ENCODE measurements at places on chromosomes 12 and 14. TPM values are rescaled to one million over a fixed set of nuclear protein-coding genes. Genes with fewer than 3 reads are reported as not detected.
A peak's percentile ranks its signal among the peaks of the same experiment; 100 is the strongest.

DNA sequence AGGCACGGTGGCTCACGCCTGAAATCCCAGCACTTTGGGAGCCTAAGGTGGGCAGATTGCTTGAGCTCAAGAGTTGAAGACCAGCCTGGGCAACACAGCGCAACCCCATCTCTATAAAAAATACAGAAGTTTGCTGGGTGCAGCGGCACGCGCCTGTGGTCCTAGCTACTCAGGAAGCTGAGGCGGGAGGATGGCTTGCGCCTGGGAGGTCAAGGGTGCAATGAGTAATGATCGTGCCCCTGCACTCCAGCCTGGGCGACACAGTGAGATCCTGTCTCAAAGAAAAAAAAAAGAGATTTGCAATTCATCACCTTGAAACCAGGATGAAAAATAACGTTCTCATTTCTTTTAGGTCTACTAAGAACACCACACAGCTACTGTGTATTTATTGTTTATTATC is 4.0 kb downstream of the STX2 start:
- peaks cover 17% of the 10 kb centered on the region for H3K4me1 ChIP-seq
- no peak overlapping the region for H3K27ac ChIP-seq
- H3K36me3 ChIP-seq: no peaks in the 10 kb centered on the region
- no peak overlapping the region for H3K4me3 ChIP-seq

NANOG gene
- total RNA-seq: not detected

GRCh38 chr12:80470403-80470802 is 26.4 kb downstream of the PTPRQ start:
- DNase-seq: no peak
- H3K36me3 ChIP-seq: no peaks in the 10 kb centered on the region
- H3K4me1 ChIP-seq: no peaks in the 10 kb centered on the region

DNA sequence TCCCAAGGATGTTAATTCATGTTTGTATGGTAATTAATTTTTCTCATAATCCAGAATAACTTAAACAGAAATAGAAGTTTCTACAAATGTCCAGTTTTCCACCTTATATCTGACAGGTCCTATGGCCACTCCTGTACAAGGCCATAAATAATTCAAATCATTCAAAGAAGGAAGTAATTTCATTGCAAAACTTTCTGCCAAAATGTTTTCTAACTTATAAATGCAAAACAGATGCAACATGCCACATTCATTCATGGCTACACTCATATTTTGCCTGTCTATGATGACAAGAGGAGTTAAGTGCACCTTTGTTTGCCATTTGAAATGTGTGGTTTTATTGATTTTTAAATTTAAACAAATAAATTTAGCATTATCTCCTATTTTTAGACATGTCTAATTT is 34.4 kb downstream of the ITPR2 start:
- no peak overlapping the region for H3K27ac ChIP-seq
- no peak overlapping the region for H3K4me3 ChIP-seq
- no peak for DNase-seq
- H3K27me3 ChIP-seq: no peaks in the 10 kb centered on the region
- H3K36me3 ChIP-seq: no peaks in the 10 kb centered on the region

- H3K36me3 ChIP-seq: no peaks in the 10 kb centered on the region
- H3K4me3 ChIP-seq: no peak overlapping the region
- no peak for DNase-seq
- H3K27ac ChIP-seq: no peak overlapping the region
These were observed 524.8 kb upstream of the ATP2B1 start for GRCh38 chr12:90233168-90234100.

DNA sequence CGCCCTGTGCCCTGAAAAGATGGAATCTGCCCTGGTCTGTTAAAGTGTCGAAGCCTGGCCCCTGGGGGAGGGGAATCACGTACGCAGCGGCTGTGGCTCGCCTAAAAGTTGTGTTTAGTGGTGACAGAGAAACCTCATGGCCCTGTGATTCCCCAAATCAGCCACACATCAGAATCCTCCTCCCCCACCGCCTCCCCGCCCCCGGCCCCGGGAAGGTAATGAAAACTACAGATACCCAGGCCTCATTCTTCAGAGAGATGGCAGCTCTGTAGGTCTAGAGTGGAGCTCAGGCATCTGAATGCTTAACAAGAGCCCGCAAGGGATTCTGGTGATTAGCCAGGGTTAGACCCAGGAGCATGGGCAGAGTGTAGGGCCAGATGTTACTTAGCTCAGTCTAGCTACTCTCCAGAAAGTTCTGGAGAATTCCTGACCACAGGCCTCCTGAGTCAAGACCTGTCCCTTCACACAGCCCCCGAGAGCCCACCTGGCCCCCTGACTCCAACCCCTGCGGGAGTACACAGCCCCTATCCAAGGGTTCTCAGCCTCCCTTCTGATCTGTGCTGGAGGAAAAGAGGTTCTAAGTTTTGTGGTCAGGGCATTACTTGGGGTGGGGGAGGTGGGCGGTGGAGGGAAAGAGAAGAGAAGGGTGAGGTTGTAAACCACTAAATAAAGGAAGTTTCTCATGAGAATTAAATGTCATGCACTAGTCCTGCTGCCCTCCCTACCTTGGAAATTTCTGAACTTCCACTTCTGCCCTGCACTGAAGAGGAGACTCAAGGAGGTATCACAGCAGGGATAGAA is 114.8 kb downstream of the PLXNC1 start:
- H3K27me3 ChIP-seq: no peaks in the 10 kb centered on the region
- peak overlapping the region; percentile 67 for H3K4me3 ChIP-seq
- H3K27ac ChIP-seq: peak overlapping the region; percentile 92
- DNase-seq: peak; percentile 67

DNA sequence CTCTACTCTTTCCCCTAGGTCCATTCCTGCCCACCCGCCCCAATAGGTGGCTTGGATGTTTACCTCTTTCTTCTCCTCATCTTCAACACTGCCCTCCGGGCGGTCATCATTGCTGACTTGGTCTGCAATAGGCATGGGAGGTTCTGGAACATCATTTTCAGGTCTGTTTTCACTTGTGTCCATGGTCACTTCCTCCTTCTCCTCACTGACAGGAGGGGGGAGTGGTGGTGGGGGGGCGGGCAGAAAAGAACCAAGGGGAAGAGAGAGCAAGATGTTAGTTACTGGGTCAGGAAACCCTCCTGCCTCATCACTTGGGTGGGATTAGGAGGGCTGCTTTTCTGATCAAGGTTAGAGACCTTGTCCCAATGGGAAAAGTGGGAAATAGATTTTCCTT is 12.1 kb upstream of the CDH24 start:
- no peak overlapping the region for H3K27ac ChIP-seq
- no peaks in the 10 kb centered on the region for H3K27me3 ChIP-seq
- H3K36me3 ChIP-seq: peaks cover 72% of the 10 kb centered on the region
- DNase-seq: no peak
- H3K4me1 ChIP-seq: peaks cover 33% of the 10 kb centered on the region

- peak overlapping the region; percentile 78 for H3K27ac ChIP-seq
- no peaks in the 10 kb centered on the region for H3K36me3 ChIP-seq
These were observed 39.8 kb downstream of the ELK3 start for GRCh38 chr12:96233939-96234461.

DNA sequence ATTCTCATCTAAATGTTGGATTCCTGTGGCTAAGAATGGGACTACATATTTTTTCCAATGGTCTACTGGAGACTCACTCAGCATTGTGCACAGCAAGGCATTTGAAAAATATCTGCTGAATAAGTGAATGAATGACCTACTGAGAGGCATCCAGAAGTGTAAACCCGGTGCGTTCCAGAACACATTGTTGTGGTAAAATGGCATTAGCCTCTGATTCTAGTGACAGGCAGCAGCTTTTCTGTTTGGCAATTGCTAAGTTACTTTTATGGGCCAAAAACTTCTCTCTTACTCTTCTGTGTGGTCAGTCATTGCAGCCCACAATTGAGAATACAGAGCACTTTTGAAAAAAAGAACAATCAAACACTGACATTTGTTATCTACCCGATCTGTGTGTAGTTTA is 36.5 kb downstream of the WIF1 start:
- H3K36me3 ChIP-seq: no peaks in the 10 kb centered on the region
- H3K4me1 ChIP-seq: no peaks in the 10 kb centered on the region
- no peaks in the 10 kb centered on the region for H3K27me3 ChIP-seq
- H3K4me3 ChIP-seq: no peak overlapping the region

SYNJ2BP gene
- total RNA-seq: 42.3 TPM

DNA sequence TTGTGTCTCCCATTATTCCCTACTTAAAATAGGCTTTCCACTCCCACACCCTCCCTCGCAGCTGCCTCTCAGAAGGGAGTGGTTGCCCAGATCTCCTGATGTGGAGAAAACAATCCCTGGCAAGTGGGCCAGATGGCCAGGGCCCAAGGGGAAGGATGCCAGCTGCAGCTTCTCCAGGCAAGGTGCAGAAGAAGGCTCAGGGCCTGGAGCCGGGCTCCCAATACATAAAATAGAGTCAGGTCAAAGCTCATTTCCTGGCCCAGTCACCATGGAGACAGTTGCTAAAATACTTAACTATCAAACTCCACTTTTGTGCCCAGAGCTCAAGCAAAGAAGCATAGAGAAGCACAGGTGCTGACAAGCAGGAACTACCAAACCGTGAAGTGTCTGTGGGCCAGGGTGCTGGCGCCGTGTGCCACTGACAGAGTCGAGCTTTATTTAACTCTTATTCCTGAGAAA is 45.7 kb upstream of the ITPR2 start:
- H3K4me3 ChIP-seq: no peak overlapping the region
- no peak overlapping the region for H3K27ac ChIP-seq
- H3K27me3 ChIP-seq: no peaks in the 10 kb centered on the region

DNA sequence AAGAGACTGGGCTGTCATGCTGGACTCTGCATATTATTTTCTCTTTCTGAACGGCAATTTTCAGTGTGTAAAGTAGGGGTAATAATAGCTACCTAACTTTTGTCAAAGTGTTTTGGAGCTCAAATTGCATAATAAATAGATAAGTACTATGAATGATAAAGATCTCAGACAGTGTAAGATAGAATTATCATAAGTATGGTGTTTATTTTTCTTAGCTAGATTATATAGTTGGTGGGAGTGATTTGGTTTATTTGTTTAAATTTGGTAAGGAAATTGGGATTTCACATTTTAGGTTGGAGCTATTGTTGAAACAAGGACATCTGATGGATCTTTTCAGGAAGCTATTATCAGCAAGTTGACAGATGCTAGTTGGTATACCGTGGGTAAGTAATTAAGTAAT is 7.4 kb downstream of the ARID4A start:
- H3K36me3 ChIP-seq: peaks cover 72% of the 10 kb centered on the region
- no peak for DNase-seq
- H3K27ac ChIP-seq: no peak overlapping the region
- no peaks in the 10 kb centered on the region for H3K27me3 ChIP-seq

- DNase-seq: no peak
- H3K36me3 ChIP-seq: no peaks in the 10 kb centered on the region
- no peaks in the 10 kb centered on the region for H3K4me1 ChIP-seq
- H3K27me3 ChIP-seq: no peaks in the 10 kb centered on the region
- H3K4me3 ChIP-seq: no peak overlapping the region
- no peak overlapping the region for H3K27ac ChIP-seq
These were observed 46.1 kb downstream of the FRMD6 start for GRCh38 chr14:51697848-51698247.

DNA sequence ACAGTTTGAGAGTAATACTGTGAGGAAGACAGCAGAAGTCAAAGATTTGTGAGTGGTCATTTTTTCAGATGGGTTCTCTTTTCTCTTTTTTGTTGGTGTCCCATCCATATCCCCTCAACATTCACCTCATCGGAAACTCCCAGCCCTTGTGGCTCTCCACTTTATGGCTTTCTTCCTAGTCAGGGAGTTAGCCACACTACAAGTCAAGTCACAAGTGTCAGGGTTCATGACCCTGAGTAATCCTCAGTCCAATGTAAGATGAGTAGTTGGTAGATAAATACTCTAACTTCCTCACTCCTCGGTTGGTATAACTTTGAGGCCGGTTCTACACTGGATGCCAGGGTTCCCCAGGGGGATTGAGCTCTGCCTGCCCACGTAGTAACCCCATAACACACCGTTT is 41.4 kb downstream of the PTGER2 start:
- DNase-seq: no peak
- H3K27ac ChIP-seq: no peak overlapping the region

DNA sequence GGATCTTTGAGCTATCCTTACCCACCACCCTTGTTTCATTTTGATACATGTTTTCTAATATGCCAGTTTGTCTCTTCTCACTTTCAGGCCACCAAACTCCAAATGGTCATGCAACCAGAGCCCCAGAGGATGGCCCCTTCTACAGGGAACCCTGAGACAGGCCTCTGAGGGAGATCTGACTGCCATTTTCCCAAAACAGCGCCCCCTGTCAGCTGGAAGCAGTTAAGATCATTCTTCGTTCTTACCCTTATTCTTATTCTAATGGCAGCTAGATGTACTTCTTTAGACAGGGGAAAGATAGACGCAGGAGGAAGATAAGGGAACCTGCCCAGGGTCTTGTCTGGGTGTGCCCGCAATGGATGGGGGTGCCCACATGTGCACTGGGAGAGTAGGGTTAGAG is 38.4 kb downstream of the C12orf56 start:
- no peaks in the 10 kb centered on the region for H3K27me3 ChIP-seq
- no peak overlapping the region for H3K4me3 ChIP-seq
- no peak for DNase-seq
- H3K4me1 ChIP-seq: no peaks in the 10 kb centered on the region
- H3K36me3 ChIP-seq: no peaks in the 10 kb centered on the region
- no peak overlapping the region for H3K27ac ChIP-seq

CCDC177 gene
- not detected for total RNA-seq

DNA sequence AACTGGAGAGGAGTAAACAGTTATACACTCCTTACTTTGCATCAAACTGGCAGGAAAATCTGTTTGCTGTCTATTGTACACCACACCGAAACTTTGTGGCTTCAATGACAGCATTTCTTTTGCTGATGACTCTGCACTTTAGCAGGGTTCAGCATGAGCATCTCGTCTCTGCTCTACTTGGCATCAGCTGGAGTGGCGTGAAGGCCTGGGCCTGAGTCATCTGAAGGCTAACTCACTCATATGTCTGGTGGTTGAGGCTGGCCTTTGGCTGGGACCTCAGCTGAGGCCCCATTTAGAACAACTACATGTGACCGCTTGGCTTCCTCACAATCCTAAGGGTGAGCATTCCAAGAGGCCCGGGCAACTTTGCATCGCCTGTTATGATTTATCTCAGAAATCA is 28.7 kb upstream of the REP15 start:
- DNase-seq: no peak

HSPA2 gene
- 13.5 TPM for total RNA-seq

GRCh38 chr14:99596772-99597171 is 7.2 kb downstream of the CCDC85C start:
- no peaks in the 10 kb centered on the region for H3K36me3 ChIP-seq
- DNase-seq: no peak
- no peak overlapping the region for H3K4me3 ChIP-seq
- no peaks in the 10 kb centered on the region for H3K27me3 ChIP-seq
- H3K4me1 ChIP-seq: peaks cover 51% of the 10 kb centered on the region

GRCh38 chr12:31647086-31647491 is 12.4 kb upstream of the ETFBKMT start:
- no peaks in the 10 kb centered on the region for H3K27me3 ChIP-seq
- no peak overlapping the region for H3K27ac ChIP-seq
- H3K4me1 ChIP-seq: no peaks in the 10 kb centered on the region
- no peak overlapping the region for H3K4me3 ChIP-seq
